ENCODE measurements at places on chromosomes 2 and 18. TPM values are rescaled to one million over a fixed set of nuclear protein-coding genes. Genes with fewer than 3 reads are reported as not detected.

The ATAD2B gene
- total RNA-seq = 23.3 TPM

The FAM237A gene
- total RNA-seq = not detected

The TEKT4 gene
- not detected for total RNA-seq

The BOLL gene
- not detected for total RNA-seq

The SLC30A3 gene
- 17.9 TPM for total RNA-seq

The ACKR3 gene
- 16.8 TPM for total RNA-seq

The ST8SIA5 gene
- total RNA-seq = 0.09 TPM

The KLF7 gene
- total RNA-seq = 20.7 TPM

The KCMF1 gene
- total RNA-seq = 65.9 TPM

The CAPN14 gene
- total RNA-seq = 0.05 TPM

The PROM2 gene
- total RNA-seq = 0.05 TPM

The PLEK gene
- 0.17 TPM for total RNA-seq

The MZT2B gene
- 188 TPM for total RNA-seq

The KLHL30 gene
- not detected for total RNA-seq

The MC4R gene
- total RNA-seq = not detected

The TTN gene
- total RNA-seq = 1.8 TPM

The MYCN gene
- total RNA-seq = 19.6 TPM

The QPCT gene
- 4.0 TPM for total RNA-seq

The MAP3K19 gene
- total RNA-seq = not detected

The MTX2 gene
- total RNA-seq = 24.4 TPM

The SOX11 gene
- total RNA-seq = not detected

The SRD5A2 gene
- not detected for total RNA-seq

All from dermis blood vessel endothelial cell (primary cell).